Activated CD4-positive, CD25-positive, alpha-beta regulatory T cell treated with anti-CD3 and anti-CD28 coated beads, Interleukin-2, amount 50 U/mL, for 72 hours (primary cell): ENCODE measurements at places on chromosomes 5 and 9.

- peak; percentile 62 for DNase-seq
Observed at GRCh38 chr9:123349691-123350480, 6.1 kb upstream of the CRB2 start.

DNA sequence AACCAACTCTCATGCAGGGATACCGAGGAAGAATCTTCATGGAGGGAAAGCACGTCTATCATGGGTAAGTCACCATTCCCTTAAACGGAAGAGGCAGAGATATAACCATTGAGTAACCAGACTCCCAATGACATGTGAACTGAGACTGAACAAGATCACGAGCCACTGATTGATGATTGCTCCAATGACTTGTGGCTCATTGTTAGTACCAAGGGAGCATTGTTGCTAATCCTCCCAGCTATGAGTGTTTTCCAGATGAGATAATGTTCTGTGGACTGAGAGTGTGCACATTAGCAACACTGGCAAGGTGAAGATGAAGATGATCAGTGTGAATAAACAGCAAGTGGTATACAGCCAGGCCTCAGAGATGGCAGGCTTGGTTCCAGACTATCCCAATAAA lies 219.2 kb upstream of the MAP3K1 start:
- DNase-seq = no peak

DNA sequence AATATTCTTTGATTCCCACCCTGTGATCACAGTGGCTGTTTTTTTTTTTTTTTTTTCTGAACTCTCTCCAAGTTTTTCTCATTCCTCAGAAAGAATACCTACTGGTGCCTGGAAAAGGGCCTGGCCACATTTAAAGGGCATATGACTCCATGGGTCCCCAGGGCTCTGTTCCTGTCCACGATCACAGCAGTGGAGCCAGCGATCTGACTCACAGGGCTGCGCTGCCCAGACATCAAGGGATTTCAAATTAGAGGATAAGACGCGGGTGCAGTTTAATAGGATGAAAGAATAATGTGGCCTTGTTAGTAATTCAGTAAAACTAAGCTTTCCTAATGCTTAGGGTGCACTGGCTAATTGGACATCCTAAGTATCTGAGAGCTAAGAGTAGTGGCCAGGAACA lies 175.1 kb upstream of the MSX2 start:
- no peak for DNase-seq

DNA sequence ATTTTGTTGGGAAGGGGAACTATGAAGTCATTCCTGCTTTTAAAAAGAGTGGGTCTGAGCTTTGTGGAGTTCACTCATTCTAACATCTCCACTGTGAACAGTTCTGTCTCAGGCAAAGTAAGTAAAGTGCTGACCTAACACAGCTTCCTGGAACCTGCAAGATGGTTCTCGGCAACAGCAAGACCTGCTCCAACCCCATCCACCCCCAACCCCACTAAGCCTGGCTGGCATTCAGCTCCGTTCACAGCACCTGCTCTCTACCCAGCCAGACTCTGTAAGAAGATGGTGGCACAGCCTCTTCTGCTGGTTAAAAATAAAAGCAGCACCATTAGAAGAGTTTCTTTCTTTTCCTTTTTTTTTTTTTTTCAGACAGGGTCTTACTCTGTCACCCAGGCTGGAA lies 42.0 kb downstream of the EPB41L4B start:
- DNase-seq = no peak
